ENCODE measurements at places on chromosomes 11 and 22.

DNA sequence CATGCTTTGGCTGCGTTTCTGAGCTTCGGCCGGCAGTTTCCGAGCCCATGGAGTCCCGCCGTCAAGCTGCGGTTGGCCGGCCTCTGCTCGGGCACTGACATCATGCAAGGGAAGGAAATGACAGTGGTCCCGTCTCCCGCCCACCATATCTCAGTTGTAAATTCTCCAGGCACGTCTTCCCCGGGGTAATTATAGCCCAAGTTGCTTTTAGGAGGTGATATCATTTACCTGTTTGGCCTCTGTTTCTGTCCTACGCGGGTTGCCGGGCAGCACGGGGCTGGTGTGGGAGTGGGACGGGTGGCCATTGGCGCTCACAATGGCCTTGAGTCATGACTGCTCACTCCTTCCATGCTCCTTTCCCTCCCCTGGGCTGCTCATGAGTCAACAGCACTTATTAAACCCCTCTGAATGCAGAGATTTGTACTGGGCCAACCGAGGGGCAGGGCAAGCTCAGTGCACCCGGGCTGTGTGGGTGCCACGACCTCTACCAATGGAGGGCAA, 4.2 kb upstream of the ANO1 start:
- no peak for DNase-seq

- no peak for DNase-seq
These were observed 46.5 kb upstream of the FIBIN start for GRCh38 chr11:26947379-26947844.

DNA sequence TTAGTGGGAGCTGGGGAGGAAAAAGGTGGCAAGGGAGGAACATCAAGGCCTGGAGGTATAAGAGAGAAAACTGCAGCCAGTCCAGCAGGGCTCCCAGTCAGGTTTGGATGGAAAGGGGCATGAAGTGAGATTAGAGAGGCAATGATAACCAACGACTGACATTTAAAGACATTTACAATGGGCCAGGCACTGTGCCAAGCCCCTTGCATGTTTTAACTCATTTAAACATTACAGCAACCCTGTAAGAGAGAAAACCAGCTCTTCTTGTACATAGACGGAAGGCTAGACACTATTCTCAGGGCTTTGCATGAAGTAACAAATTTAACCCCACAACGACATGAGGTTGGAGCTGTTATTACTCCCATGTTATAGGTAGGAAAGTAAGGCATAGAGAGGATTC, 32.1 kb upstream of the PAK1 start:
- no peak for DNase-seq

DNA sequence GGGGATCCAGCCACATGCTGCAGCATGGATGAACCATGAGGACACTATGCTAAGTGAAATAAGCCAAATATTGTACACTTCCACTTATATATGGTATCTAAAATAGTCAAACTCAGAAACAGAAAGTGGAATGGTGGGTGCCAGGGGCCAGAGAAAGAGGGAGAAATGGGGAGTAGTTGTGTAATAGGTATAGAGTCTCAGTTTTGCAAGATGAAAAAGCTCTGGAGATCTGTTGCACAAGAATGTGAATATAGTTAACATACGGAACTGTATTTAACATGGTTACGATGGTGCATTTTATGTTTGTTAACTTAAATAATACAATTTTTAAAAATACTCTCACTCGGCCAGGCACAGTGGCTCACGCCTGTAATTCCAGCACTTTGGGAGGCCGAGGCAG, 21.2 kb downstream of the GDPD5 start:
- DNase-seq: no peak

- DNase-seq: no peak
These were observed 55.7 kb upstream of the PICALM start for GRCh38 chr11:86124251-86125233.

Data from NK-92 treated with Interleukin-12 subunit alpha and Interleukin-12 subunit beta, amount 100 ng/mL, for 24 hours (cell line).